ENCODE measurements at places on chromosomes 13 and 19.

DNA sequence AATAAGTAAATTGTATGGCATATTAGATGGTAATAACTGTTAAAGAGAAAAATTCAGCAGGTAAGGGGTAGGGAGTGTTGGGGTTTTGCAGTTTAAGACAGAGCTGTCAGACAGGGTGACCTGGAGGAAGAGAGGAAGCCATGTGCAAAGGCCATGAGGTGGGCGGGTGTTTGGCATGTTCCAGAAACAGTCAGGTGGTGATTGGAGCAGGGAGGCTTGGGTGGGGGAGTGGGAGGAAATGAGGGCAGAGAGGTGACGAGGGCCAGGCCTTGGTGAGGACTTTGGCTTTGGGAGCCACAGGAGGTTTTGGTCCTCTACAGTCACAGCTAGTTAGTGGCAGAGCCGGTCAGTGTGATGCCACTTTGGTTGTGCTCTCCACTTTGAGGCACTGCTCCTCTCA, 20.1 kb downstream of the RYR1 start:
- DNase-seq, result no peak

- no peak for DNase-seq
Measured at GRCh38 chr19:47493378-47494210, 9.6 kb upstream of the KPTN start.

- DNase-seq, result no peak
Measured at GRCh38 chr13:58434943-58435342, 803.4 kb downstream of the PCDH17 start.

- no peak for DNase-seq
Measured at GRCh38 chr13:49371943-49372613, 71.8 kb downstream of the CAB39L start.

DNA sequence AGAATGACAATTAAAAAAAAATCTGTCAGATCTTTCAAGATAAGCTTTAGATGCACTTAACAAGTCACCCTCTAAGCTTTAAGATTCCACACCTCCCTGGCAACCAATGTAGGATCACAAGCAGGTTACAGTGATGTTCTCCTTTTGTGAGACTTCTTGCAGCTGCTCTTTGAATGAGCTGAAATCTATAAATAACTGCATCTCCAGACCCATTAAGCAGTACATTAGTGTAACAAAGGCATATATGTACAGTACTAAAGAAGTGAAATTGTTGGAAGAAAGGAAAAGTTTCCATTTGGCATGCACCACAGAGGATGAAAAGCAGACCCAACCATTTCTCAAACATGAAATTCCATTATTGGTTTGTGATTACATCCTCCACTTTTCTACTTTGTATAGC, 364.7 kb downstream of the ENOX1 start:
- no peak for DNase-seq

DNA sequence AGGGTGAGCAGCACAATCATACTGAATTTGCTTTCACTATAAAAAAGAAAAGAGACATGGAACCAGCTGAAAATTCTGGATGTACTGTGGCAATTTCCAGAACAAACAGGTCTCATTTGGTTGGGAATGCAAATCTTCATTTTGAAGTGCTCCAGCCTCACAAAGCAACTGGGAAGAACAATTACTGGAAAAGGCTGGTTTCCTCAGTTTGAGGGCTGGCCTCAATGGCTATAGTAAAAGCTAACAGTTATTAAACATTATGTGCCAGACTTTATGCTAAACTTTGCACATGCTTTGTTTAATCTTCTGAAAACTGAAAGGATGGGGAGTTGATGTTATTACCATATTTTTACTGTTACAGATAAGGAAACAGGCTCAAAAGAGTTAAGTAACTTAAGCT, 3.0 kb downstream of the OBI1 start:
- DNase-seq, result no peak

GRCh38 chr13:100470866-100471505, 117.6 kb downstream of the GGACT start:
- no peak for DNase-seq

GRCh38 chr13:111248822-111249221, 71.6 kb upstream of the TEX29 start:
- no peak for DNase-seq

- no peak for DNase-seq
Measured at GRCh38 chr13:21227917-21228316, 51.5 kb downstream of the MRPL57 start.

- DNase-seq, result peak; percentile 44
Measured at GRCh38 chr13:29594303-29594709, 1.2 kb downstream of the SLC7A1 start.

- no peak for DNase-seq
Measured at GRCh38 chr19:30649934-30650614, 277.9 kb downstream of the ZNF536 start.

DNA sequence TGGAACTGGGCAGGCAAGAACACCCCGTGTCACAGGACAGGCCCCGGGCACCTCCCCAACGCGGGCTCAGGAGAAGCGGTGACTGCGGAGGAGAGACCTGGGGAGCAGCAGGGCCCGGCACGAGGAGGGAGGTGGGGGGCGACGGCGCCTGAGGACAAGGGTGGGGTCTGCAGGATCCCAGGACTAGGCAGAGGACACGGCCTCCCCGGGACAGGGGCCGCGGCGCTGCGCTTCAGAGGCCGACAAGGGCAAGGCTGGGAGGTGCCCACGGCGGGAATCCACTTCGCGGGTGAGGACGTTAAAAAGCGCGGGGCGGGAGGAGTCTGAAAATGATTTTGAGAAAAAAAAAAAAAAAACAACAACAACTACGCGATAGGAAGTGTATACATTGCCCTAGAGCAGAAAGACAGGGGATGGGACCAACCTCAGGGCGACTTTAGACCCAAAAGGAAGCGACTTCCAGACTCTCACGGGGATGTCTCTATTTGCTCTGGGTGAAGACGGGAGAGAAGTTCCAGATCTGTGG, 44.9 kb downstream of the ZNF611 start:
- no peak for DNase-seq

- no peak for DNase-seq
Measured at GRCh38 chr13:30329009-30329585, 21.7 kb upstream of the KATNAL1 start.

DNA sequence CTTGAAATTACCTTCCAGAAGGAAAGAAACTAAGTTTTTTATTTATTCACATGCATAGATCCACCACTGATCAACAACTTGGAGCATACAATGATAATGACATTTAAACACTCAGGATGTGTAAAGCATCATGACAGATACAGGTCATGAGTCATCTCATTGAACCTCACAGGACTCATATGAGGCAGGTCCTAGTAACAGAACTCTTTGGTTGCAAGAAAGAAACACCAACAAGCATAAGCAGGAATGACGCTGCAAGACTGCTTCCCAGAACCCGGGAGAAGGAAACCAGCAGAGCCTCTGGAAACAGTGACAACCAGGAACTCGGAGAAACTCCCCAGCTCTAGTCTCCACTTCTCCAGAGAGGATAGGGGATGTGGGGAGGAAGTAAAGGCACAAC, 60.8 kb upstream of the IPO5 start:
- DNase-seq, result no peak

- DNase-seq, result no peak
Measured at GRCh38 chr19:5691822-5692722, 2.0 kb downstream of the RPL36 start.

- no peak for DNase-seq
Measured at GRCh38 chr13:113086991-113087922, 18.3 kb upstream of the F7 start.

DNA sequence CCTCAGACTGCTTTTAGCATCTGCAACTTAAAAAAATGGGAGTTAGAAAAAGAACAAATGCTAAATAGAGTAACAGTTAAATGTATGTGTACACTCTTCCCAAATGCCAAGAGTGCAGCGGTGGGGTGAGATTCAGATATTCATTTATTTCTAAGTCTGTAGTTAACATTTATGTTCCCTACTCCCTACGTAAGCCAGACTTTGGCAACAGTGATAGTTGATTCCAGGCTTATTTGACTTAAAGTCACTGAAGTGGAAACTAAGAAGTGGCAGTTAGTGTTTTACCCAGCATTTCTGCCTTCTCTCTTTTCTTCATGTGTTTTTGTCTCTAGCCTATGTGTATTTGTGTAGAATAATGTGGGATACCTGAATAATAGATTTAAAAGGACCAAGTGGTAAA, 4.5 kb downstream of the MIR17HG start:
- DNase-seq, result no peak

DNA sequence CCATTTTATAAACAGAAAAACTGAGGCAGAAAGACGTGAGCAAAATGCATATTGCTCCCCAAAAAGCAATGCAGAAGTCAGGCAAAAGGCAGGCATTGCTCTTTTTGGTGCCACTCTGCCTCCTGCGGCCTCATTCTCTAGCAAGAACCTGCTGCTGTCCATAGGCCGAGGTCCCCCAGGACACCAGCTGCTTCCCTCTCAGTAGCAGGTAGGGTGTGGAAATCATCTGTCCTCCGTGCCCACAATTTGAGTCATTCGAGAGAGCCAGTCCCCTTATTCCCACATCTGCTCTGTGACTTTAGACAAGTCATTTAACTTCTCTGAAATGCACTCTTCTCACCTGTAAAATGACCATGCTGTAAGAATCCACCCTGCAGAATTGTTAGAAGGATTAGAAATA, 50.0 kb downstream of the TNFRSF19 start:
- no peak for DNase-seq

GRCh38 chr19:41887711-41888382, 4.9 kb downstream of the ARHGEF1 start:
- DNase-seq, result no peak

DNA sequence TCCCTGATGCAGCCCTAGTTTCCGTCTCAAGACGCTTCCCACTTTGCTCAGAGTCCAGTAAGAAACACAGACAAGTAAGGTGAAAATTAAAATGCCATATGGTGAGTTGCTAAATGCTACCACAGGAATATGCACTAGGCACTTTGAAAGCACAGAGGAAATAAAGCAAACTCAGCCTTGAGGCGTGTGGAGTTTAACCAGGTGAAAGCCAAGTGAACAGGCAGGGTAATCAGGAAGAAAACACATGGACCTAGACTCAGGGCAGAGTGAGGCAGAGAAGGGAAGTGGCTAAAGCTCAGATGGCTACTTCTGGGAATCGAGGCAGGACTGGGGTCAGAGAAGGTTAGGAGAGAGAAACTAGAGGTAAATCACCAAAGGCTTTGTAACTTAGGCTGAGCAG, 5.4 kb upstream of the UBL3 start:
- DNase-seq, result no peak

- DNase-seq, result no peak
Measured at GRCh38 chr13:114124921-114125320, 7.5 kb downstream of the RASA3 start.

- no peak for DNase-seq
Measured at GRCh38 chr13:94656766-94657165, 55.1 kb downstream of the GPR180 start.

DNA sequence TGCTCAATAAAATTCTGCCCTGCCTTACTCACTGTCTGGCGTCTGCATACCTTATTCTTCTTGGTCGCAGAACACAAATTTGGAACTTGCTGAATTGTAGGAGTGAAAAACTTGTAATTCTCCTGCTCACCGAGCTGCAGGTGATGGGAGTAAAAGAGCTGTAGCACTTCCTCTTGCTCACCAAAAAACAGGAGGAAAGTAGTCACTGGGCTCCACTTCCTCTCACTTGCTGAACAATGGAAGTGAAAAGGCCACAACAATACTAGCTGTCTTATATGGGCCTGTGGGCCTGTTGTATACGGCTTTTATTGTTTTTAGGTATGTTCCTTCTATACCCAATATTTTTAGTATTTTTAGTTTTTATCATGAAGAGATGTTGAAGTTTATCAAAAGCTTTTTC, 978.7 kb downstream of the SLITRK5 start:
- no peak for DNase-seq

- no peak for DNase-seq
Measured at GRCh38 chr19:46761418-46761831, 15.2 kb upstream of the STRN4 start.
